ENCODE measurements at places on chromosomes 1 and 21. TPM values are rescaled to one million over a fixed set of nuclear protein-coding genes. Genes with fewer than 3 reads are reported as not detected.

GRCh38 chr1:195754874-195755273 lies 853.4 kb downstream of the KCNT2 start:
- no peaks in the 10 kb centered on the region for H3K27me3 ChIP-seq
- no peak overlapping the region for H3K27ac ChIP-seq
- DNase-seq: no peak
- no peaks in the 10 kb centered on the region for H3K36me3 ChIP-seq
- H3K4me1 ChIP-seq: no peaks in the 10 kb centered on the region

The CHIA gene
- not detected for total RNA-seq

The UBIAD1 gene
- 33.0 TPM for total RNA-seq

The USP21 gene
- total RNA-seq: 62.0 TPM

DNA sequence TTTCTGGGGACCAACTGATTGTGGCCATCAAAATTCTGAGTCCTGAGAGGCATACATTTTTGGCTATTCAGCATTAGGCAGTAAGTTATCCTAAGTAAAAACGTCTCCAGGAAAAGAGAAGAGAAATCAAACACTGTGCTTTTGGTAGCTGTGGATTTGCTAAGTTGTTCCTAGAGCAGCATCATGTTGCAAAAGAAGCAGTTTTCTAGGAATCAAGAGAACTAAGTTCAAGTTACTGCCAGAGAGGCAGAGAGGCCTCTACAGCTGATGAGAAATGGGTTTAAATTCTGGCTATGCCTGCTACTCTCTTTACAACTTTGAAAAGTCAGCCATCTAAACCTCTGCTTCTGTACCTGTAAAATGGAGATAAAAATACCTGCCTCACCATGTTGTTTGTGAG lies 22.8 kb downstream of the RD3 start:
- H3K4me3 ChIP-seq: no peak overlapping the region
- H3K27me3 ChIP-seq: no peaks in the 10 kb centered on the region
- no peak overlapping the region for H3K27ac ChIP-seq
- peaks cover 4% of the 10 kb centered on the region for H3K4me1 ChIP-seq
- no peak for DNase-seq
- H3K36me3 ChIP-seq: no peaks in the 10 kb centered on the region

All from CD4-positive, alpha-beta memory T cell (primary cell).